Stimulated activated CD4-positive, alpha-beta T cell treated with anti-CD3 and anti-CD28 coated beads, Interleukin-4, amount 100 ng/mL, for 4 hours (primary cell): ENCODE measurements at places on chromosomes 13 and 19.

DNA sequence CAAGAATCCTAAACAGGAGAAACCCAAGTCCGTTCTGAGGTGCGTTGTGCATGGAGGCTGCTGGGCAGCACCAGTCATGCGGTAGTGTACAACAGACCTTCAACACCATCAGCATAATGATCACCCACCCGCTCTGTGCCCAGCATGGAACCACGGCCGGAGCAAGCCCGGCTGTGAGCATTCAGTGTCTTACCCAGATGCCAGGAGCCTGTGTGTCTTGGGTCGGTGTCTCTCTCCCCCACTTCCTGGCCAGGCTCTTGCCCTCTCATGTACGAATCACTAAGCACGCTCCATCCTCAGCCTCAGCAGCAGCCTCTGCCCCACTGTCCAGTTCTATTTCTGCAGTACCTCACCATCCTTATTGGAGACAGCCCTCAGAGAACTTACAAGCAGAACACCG lies 231.6 kb upstream of the IRS2 start:
- DNase-seq = no peak

DNA sequence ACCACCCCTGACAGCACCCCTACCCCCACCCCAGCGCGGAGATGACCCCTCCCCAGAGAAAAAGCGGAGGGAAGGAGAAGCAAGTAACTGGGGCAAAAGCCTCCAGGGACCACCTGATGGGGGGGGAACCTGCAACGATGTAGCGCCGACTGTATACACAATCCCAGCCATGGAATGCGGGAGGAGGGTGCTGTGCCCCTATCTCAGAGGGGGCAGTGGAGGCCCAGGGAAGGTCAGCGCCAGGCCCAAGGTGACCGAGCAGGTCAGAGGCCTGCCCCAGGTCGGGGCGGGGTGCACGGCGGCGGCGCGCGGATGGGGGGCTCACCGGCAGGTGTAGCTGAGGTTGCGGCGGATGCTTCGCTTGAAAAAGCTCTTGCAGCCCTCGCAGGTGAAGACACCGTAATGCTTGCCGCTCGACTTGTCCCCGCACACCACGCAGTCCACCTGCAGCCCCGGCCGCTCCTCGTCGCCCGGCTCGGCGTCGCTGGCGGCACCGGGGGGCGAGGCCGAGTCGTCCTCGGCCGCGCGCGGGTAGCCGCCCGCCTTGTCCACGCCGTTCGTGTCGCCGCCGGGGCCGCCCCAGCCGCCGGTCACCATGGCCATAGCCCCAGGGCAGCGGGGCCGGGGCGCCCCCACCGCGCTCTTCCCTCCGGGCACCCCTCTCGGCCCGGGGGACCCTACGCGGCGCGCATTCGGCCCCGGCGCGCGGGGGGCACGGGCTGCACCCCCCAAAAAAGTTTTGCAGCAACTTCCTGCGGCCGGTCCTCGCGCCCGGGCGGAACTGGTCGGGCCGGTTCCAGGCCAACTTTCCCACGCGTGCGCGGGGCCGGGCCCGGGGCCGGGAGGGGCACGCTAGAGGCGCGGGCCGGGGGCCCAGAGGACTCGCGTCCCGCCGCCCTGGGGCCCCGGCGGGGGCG lies 843 bp downstream of the NR2F6 start:
- DNase-seq = no peak

DNA sequence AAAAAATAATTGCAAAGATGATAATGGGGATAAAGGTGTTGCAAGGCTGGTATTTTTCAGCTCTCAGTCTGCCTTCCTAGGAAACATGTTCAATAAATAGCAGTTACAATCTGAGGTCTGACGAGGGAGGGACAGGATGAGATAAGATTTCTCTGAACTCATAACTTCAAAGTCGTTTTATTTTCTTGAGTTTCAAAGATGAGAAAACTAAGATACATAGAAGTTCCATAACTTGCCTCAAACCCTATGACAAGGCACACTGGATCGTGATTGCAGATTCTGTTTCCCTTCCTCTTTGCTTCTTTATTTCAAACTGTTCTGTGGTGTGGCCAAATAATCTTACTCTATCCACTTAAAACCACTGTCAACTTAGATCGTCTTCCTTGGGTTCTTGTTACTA lies 327.2 kb downstream of the GPC5 start:
- no peak for DNase-seq

- no peak for DNase-seq
Measured at GRCh38 chr13:76725211-76725610, 161.0 kb downstream of the KCTD12 start.

- DNase-seq = no peak
Measured at GRCh38 chr19:45322311-45322710, 364 bp downstream of the CKM start.

DNA sequence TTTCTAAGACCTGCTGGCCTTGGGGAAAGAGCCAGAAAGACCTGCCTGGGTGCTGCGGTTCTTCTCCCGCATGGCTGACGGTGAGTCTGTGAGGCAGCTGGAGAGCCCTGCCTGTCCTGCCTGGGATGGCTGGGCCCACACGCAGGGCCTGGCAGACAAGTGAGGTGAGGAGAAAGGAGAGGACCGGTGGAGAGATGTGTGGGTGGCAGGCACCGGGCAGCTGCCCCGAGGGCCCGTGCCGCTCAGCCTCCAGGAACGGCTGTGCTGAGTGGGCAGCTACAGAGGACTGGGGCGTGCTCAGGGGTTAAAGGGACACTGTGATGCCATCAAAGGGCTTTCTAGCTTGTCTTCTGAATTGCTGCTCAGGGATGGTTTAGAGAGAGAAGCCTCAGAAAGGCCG lies 53.8 kb downstream of the MLLT1 start:
- no peak for DNase-seq

- DNase-seq = no peak
Measured at GRCh38 chr13:98411013-98411412, 165.9 kb downstream of the STK24 start.

GRCh38 chr13:40311356-40312101 lies 354.9 kb downstream of the FOXO1 start:
- DNase-seq = no peak

DNA sequence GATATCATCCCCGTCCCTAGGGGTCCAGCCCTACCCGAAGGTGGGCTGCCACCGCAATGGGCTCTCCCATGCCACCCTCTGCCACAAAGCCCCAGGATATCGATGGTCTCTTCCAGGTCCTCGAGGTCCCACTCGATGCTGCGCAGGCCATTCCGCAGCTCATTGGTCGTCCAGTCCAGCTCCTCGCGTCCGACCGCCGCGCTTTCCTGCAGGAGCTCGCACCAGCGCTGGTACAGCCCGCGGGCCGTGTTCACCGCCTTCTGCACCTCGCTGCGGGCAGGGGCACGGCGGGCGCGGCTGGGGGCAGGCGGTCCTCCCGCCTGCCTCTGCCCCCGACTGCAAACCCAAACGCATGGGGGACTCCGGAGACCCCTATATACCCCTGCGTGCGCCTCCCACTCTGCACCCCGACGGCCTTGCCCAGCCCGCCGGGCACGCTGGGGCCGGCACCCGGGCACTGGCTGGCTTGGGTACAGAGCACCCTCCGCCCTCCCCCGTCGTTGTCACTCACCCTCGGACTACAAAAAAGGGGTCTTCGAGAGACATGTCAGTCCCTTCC lies 468 bp downstream of the STX10 start:
- no peak for DNase-seq

DNA sequence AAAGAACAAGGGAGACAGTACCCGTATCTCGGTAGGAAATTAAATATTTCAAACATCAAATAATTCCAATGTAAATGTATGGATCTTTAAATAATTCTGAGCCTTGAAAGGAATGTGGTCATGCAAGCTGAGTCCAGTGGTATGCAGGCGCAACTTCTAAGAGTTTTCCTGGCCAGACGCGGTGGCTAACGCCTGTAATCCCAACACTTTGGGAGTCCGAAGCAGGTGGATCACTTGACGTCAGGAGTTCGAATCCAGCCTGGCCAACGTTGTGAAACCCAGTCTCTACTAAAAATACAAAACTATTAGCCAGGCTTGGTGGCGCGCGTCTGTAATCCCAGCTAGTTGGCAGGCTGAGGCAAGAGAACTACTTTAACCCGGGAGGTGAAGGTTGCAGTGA lies 1.1 kb upstream of the ZNF845 start:
- no peak for DNase-seq

- DNase-seq = no peak
Measured at GRCh38 chr19:28199323-28199722, 1013.6 kb downstream of the UQCRFS1 start.

GRCh38 chr13:85819513-85819912 lies 20.3 kb upstream of the SLITRK6 start:
- DNase-seq = no peak

- no peak for DNase-seq
Measured at GRCh38 chr13:106367361-106367971, 168.0 kb downstream of the EFNB2 start.

DNA sequence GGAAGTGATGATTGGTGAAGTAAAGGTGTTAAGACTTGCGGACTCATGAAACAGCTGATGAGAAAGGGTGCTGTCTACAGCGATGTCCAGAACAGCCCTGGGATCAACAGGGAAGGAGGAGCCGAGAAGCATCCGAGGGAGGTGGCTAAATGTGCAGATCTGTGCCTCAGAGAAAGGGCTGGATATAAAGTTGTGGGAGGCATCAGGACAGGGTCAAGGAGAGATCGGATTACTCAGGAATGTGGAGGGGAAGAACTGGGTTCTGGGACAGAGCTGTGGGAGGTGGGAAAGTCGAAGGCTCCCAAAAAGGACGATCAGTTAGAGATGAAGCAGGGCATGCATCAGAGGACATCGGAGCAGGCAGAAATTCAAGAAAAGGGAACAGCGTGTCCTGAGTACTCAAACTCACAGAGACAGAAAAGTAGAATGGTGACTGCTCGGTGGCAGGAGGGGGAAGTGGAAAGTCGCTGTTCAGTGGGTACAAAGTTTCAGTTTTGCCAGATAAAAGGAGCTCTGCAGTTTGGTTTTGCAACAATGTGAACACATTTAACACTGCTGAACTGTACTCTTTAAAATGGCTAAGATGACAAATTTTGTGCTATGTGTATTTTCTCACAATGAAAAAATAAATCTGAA lies 1.9 kb downstream of the SIGLEC14 start:
- DNase-seq = no peak

GRCh38 chr19:54430306-54431254 lies 15.3 kb downstream of the TTYH1 start:
- peak; percentile 34 for DNase-seq

DNA sequence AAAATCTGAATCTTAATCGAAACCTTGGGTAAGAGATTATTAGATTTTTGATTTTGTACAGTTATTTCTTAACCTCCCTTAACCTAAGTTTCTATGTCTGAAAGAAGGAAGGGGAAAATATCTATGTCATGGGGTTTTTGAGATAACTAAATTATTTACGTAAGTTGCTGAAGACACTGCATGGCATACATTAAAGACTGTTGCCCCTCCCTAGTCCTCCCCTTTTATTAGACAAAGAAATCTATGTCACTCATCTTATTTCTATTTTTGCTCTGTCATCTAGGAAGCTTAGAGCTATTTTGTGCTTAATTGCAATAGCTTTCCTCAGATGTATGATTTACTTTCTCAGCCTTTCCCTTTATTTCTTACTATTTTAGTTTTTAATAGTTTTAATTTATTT lies 15.0 kb downstream of the COG6 start:
- DNase-seq = no peak

- DNase-seq = no peak
Measured at GRCh38 chr19:3100331-3100730, 6.2 kb downstream of the GNA11 start.
